ENCODE measurements at places on chromosomes 4 and X. TPM values are rescaled to one million over a fixed set of nuclear protein-coding genes. Genes with fewer than 3 reads are reported as not detected.

Gene TMEM150C
- 2.0 TPM for polyA plus RNA-seq

Gene PCSK1N
- polyA plus RNA-seq: 0.67 TPM

Gene PABPC4L
- not detected for polyA plus RNA-seq

Gene KCTD8
- not detected for polyA plus RNA-seq

Gene USP46
- polyA plus RNA-seq: 3.1 TPM

Gene FDCSP
- not detected for polyA plus RNA-seq
